Calu3 (cell line): ENCODE measurements at places on chromosomes 2 and 18. TPM values are rescaled to one million over a fixed set of nuclear protein-coding genes. Genes with fewer than 3 reads are reported as not detected.

GRCh38 chr2:47039913-47040562, 115.1 kb downstream of the STPG4 start:
- no peak for DNase-seq

The OSBPL6 gene
- total RNA-seq = 1.0 and 2.3 TPM in 2 replicates

The STEAP3 gene
- total RNA-seq = 28.3 and 30.5 TPM in 2 replicates

DNA sequence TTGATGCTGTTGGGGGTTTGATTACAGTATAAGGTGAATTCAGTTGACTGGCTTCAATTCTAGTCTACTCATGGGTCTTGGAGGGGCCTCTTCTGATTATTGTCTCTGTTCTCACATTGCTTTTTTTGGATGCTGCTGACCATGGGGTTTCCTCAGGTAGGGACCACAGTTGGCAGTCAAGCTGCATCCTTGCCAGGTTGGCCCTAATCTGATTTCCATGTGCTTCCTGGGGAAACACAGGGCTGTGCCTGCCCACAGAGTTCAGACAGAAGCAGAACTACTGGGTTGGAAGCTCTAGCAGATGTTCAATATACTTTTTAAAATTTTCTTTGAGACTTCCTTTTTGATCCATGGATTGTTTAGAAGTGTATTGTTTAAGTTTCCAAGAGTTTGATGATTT, 227.3 kb downstream of the XIRP2 start:
- no peak for DNase-seq

- DNase-seq = no peak
These were observed 912.6 kb upstream of the FSHR start for GRCh38 chr2:50066873-50067272.

- no peak for DNase-seq
These were observed 2.2 kb upstream of the SERTAD2 start for GRCh38 chr2:64655873-64656272.

GRCh38 chr2:15092691-15093090, 460.2 kb downstream of the LRATD1 start:
- DNase-seq = no peak
